ENCODE measurements at places on chromosomes 6 and 20. TPM values are rescaled to one million over a fixed set of nuclear protein-coding genes. Genes with fewer than 3 reads are reported as not detected.

EPPIN gene
- polyA plus RNA-seq = not detected

LAMA2 gene
- 1.8 TPM for polyA plus RNA-seq

ORC3 gene
- 15.4 TPM for polyA plus RNA-seq

TBX18 gene
- polyA plus RNA-seq = under 0.01 TPM

TAF4 gene
- 4.4 TPM for polyA plus RNA-seq

DNA sequence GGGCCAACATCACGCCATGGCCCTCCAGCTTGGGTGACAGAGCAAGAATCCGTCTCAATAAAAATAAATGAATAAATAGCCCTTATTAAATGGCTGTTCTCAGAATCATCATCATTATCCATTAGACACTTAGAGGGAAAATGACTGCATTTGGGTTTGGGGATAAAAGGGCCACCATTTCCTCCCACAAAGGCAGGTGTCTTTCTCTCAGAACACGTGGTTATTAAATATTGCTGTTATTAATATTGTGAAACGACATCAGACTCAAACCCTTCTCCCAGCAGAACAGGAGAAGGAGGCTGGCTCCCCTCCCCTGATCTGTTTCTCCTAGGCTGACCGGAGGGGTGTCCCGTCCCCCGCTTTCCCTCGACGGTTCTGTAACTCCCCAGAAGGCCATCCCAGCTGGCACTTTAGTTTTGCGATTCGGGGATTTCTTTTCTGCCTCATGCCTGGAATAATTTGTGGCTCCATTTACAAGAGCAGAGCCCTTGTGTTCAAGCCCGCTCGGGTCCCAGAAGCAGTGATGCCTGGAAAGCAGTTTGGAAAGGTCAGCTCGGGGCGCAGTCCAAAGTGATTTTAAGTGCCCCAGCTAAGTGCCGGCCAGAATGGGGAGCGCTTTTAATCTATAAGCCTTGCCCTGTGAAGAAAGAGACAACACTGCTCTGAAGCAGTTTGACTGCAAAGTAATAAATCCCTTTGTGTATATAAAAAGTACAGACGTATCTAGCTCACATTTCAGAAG lies 41.9 kb downstream of the EYA2 start:
- no peak for DNase-seq

GRCh38 chr6:27138837-27139755 lies 108.4 kb upstream of the PRSS16 start:
- DNase-seq = peak; percentile 89

GRCh38 chr6:108132863-108133262 lies 33.0 kb upstream of the NR2E1 start:
- DNase-seq = no peak

DNA sequence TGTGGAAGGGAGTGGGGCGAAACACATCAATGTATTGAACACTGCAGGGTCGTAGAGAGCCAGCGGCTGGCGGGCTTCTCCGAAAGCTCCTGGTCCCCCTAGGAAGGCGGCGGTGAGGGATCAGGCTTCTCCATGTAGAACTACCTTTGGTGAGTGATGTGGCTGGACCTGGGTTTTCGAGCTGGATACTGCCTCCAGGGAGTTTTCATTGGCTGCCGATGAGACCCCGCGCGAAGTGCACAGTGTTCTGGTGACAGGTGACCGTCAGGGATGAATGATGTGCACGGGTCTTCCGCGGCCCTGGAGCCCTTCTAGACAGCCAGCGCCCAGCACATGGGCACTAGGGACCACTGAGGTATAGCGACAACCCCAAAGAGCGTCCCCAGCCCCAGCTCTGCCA lies 16.4 kb downstream of the ABT1 start:
- DNase-seq = no peak

DNA sequence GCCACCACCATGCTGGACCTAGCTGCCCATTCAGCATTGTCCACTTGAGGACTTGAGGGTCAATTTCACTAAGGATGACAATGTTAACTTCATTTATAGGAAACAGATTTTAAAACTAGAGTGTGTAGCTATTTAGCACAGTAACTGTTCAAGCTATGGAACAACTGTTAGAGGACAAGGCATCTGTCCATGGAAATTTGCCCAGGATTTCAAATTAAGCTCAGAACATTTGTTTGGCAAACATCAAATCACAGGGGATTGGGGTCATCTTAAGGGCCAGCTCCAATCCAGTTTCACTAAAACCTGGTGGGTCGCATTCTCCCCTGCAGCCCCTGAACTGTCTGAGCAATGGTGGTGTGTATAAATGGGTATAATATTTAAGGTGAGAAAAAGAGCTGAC lies 35.1 kb downstream of the PM20D2 start:
- DNase-seq = no peak

- no peak for DNase-seq
Measured at GRCh38 chr6:5556011-5556410, 294.7 kb downstream of the FARS2 start.

GRCh38 chr6:144559865-144560593 lies 274.9 kb downstream of the UTRN start:
- DNase-seq = no peak

DNA sequence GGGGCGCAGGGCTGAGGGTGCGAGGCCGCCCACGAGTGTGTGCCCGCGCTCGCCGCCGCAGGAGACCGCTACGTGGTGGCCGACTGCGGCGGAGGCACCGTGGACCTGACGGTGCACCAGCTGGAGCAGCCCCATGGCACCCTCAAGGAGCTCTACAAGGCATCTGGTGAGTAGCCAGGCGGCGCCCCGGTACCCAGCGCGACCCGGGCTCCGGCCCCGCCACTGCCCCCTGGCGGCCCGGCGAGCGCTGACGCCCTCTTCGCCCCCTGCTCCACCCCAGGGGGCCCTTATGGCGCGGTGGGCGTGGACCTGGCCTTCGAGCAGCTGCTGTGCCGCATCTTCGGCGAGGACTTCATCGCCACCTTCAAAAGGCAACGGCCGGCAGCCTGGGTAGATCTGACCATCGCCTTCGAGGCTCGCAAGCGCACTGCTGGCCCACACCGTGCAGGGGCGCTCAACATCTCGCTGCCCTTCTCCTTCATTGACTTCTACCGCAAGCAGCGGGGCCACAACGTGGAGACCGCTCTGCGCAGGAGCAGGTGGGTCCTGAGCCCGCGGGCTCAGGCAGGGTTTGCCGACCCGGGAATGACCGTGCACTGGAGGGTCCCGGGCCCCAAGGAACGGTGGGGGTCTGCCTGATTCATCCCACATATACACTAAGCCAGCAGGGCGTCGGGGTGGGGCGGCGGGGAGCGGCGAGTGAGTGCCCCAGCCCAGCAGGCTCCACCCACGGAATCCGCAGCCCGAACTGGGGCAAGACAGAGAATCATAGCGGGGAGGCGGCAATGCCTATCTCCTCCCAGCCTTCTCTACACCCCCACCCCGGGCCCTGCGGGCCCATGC lies 17.4 kb downstream of the HSPA12B start:
- DNase-seq = peak; percentile 60

DNA sequence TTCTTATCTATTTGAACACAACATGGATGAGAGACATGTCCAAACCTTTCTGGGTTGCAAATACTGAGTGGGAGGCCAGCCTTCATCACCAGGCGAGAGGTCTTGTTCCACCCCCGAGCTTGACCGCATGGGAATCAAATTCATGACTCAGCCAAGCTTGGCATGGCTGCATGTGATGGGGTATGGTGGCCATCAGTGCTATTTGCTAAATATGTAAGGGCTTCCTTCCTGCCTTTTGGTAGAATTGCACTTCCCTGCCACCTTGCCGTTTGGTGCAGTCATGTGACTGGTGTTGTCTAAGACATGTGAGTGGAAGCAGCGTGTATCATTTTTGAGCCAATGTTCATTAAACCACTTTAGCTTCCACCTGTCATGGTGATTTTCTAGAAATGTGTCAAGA lies 508.9 kb upstream of the SULF2 start:
- DNase-seq = no peak

- DNase-seq = no peak
Measured at GRCh38 chr6:13370623-13371022, 42.3 kb upstream of the TBC1D7 start.

- DNase-seq = no peak
Measured at GRCh38 chr20:41631826-41632225, 13.6 kb upstream of the CHD6 start.

DNA sequence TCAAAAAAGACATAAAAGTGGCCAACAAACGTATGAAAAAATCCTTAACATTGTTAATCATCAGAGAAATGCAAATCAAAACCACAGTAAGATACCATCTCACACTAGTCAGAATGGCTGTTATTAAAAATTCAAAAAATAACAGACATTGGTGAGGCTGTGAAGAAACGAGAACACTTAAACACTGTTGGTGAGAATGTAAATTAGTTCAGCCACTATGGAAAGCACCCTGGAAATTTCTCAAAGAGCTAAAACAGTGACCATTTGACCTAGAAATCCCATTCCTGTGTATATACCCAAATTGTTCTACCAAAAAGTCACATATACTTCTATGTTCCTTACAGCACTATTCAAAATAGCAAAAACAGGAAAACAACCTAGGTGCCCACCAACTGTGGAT lies 24.9 kb upstream of the NT5E start:
- no peak for DNase-seq

DNA sequence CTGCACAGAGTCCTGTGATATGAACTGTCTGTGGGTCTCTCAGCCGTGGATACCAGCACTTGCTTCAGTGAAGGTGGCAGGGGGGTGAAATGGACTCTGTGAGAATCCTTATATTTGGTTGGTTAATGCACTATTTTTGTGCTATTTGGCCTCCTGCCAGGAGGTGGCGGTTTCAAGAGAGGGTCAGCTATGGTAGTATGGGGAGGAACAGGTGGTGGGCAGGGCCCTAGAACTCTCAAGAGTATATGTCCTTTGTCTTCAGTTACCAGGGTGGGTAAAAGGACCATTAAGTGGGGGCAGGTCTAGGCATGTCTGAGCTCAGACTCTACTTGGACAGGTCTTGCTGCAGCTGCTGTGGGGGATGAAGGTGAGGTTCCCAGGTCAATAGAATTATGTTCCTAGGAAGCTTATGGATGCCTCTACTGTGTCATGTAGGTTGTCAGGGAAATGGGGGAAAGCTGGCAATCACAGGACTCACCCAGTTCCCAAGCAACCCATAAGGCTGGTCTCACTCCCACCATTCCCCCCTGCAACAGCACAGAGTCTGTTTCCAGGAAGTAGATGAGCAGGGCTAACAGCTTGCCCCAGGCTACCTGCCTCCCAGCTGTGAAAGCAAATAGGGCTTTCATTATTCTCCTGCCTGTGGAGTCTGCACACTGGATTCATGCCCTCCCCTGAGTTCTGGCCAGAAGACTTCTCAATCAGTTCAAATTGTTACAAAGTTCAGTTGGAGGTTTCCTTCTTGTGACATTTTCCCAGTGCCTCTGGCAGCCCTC lies 56.8 kb upstream of the PHIP start:
- DNase-seq = no peak

DNA sequence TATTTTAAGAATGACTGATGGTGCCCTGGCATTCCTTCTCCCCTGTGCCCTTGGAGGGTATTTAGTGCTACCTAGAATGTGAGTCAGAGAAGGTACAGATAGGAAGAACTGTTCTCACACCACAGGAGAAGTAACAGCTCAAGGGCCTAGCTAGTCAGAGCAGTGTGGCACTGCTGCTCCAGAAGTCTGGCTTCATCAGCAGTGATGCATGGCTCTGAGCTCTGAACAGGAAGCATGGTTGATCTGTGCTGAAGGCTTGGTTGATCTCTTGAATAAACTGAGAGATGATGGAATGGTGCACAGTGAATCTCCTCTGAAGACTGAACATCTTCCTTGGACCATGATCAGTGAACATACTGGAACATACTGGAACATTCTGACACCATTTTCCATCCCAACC lies 425.3 kb upstream of the SLC35B3 start:
- no peak for DNase-seq
